ENCODE measurements at places on chromosomes 4 and X.

- DNase-seq: no peak
Observed at GRCh38 chr4:5635826-5636195, 72.5 kb downstream of the EVC2 start.

DNA sequence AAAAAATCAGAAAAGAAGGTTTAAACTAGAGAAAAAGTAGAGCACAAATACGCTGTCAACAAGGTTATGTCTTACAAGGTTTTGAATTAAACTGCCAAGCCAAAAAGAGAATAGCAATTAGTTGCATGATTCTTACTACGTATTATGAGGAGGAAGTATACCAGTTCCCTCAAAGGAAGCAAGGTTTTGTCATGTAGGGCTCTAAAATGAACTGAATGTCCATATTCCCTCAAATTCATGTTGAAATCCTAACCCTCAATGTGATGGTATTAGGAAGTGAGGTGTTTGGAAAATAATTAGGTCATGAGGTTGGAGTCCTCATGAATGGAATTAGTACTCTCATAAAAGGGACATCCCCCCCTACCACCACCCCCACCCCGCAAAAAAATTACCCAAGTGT is 201.0 kb downstream of the FBXW7 start:
- no peak for DNase-seq

DNA sequence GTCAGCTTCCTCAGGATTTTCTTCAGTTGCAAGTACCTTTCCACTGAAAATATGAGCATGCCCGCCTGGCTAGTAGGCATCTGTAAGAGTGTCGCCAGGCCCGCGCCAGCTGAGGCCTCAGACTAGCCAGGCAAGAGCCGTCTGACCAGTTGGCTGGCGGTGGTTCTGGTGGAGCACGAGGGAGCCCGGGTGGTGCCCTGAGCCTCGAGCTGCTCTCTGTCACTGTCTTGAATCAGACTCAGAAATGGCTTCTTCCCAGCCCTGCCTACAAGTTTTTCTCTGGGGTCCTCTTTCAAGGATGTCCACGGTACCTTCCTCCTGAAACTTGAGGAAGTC is 11.9 kb downstream of the GRPEL1 start:
- no peak for DNase-seq

DNA sequence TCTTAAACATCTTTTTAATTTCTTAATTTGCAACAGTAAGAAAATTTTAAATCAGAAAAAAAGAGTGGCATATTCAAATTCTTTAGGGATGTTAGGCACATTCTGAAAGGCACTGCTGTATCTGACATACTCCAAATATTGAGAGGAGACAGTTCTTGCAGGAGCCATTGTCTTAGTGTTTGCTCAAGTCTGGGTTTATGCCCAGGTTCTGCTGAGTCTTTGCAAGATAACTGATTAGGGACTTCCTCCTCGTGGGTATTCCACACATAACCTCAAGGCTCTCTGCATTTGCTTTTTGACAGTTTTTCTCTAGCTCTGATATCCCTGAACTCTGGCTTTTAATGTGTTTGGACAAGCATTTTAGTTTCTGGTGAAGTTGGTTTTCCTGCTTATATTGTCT is 52.6 kb downstream of the RPS3A start:
- no peak for DNase-seq

GRCh38 chrX:143581240-143581639 is 54.7 kb downstream of the SLITRK4 start:
- DNase-seq: no peak

DNA sequence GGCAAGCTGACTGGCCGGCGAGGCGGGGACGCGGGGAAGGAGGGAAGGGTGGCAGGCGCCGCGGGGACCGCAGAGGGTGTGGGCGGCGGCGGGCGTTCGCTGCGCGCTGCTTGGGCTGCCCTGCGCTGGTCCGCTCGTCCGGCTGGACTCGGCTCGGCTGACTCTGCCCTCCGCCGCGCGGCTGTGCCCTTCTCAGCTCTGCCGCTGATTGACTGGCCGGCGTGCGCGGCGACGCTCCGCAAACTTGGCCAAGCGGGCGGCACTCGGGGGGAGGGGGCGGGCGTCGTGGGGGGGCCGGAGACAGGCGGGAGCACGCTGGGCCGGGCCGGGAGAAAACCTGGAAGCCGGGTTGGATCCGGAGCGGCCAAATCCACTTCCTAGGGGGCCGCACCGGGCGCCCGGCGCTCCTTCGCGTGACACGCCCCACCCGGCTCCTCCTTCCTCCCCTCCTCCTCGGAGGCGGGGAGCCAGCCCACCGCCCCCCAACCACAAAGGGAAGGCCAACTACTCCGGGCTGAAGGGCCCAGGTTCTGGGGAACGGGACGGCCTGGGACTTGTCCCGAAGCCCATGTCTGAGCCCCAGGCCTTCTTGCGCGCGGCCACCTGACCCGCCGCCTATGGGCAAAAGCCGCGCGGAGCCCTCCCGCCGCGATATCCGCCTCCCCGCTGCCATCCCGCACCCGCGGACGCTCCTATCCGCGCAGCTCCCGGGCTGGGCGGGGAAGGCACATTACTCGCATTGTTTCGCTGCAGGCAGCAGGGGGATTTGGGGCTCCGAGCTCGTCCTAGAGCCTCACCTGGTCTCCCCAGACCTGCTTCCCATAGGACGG is at the start of gene GPC4:
Gene GPC4, minus strand, starts transcription at position 214 of the 830 bp plus-strand sequence. CDS start 524 bp downstream, outside the sequence.
- no peak for DNase-seq

Data from vagina (tissue), 2 donors.